ENCODE measurements at places on chromosomes 2 and 18. TPM values are rescaled to one million over a fixed set of nuclear protein-coding genes. Genes with fewer than 3 reads are reported as not detected.

Gene CHRND
- total RNA-seq: not detected

Gene RBM44
- total RNA-seq: 1.0 TPM

Gene MAP2
- 0.33 TPM for total RNA-seq

Gene MERTK
- total RNA-seq: 1.1 TPM

Gene ZFAND2B
- 25.6 TPM for total RNA-seq

Gene KLF11
- total RNA-seq: 7.5 TPM

Gene IL1B
- total RNA-seq: not detected

Gene SRD5A2
- total RNA-seq: not detected

Gene ANKRD30B
- total RNA-seq: not detected

Gene ALK
- total RNA-seq: not detected

Gene VSNL1
- total RNA-seq: not detected

Gene POTEI
- not detected for total RNA-seq

Gene SERPINB4
- not detected for total RNA-seq

Gene ANTXR1
- total RNA-seq: not detected

Gene AQP12B
- not detected for total RNA-seq

Gene GPR155
- 8.8 TPM for total RNA-seq

Gene C2orf66
- total RNA-seq: 0.53 TPM

Gene C2orf81
- total RNA-seq: 2.1 TPM

Gene CDK15
- not detected for total RNA-seq

Gene TUBA4A
- 410 TPM for total RNA-seq

Gene DRC1
- total RNA-seq: not detected

Gene COL6A3
- total RNA-seq: 31.6 TPM

Gene AUP1
- 42.3 TPM for total RNA-seq

Gene PRSS56
- total RNA-seq: not detected

Gene UGT1A10
- not detected for total RNA-seq

Gene UGT1A3
- not detected for total RNA-seq

Gene GPR55
- 2.6 TPM for total RNA-seq

Gene LAMA3
- total RNA-seq: 0.16 TPM

Gene DNAJC5G
- not detected for total RNA-seq

Gene LYPD6
- total RNA-seq: not detected

Gene CGREF1
- 0.50 TPM for total RNA-seq

Gene RESP18
- not detected for total RNA-seq

Gene RAD51AP2
- total RNA-seq: not detected

Gene CNGA3
- total RNA-seq: not detected

Gene APLF
- total RNA-seq: 2.6 TPM

Gene SLC23A3
- total RNA-seq: 1.5 TPM

Gene WDSUB1
- total RNA-seq: 10.3 TPM

Gene DCAF17
- 17.6 TPM for total RNA-seq

Gene CIB4
- total RNA-seq: not detected

Gene LCT
- 0.27 TPM for total RNA-seq

Gene CD8B
- total RNA-seq: 1.3 TPM

Gene DOK6
- total RNA-seq: not detected

Gene SERPINB8
- total RNA-seq: 23.0 TPM

Gene CD226
- total RNA-seq: 86.5 TPM

Gene TMEM37
- total RNA-seq: not detected

Gene CXCR4
- total RNA-seq: 104 TPM

Gene IL36B
- not detected for total RNA-seq

Gene CRACDL
- total RNA-seq: not detected

Gene SERPINB10
- total RNA-seq: not detected

Gene CREG2
- total RNA-seq: not detected

Gene LINC00305
- total RNA-seq: not detected

Gene RAB27B
- total RNA-seq: 0.21 TPM

Gene KIF5C
- total RNA-seq: 26.8 TPM

Gene FAP
- 0.50 TPM for total RNA-seq

Gene PSMD14
- total RNA-seq: 75.6 TPM

Measured in activated naive CD4-positive, alpha-beta T cell treated with anti-CD3 and anti-CD28 coated beads, Interleukin-2, amount 50 U/mL, for 72 hours (primary cell).